ENCODE measurements at places on chromosomes 4 and X.

GRCh38 chr4:94390804-94391410 lies 48.3 kb upstream of the HPGDS start:
- no peaks in the 10 kb centered on the region for H3K36me3 ChIP-seq
- no peaks in the 10 kb centered on the region for H3K4me1 ChIP-seq
- no peaks in the 10 kb centered on the region for H3K27me3 ChIP-seq
- H3K27ac ChIP-seq = no peak overlapping the region
- H3K4me3 ChIP-seq = no peak overlapping the region

- H3K36me3 ChIP-seq = no peaks in the 10 kb centered on the region
- DNase-seq = no peak
- no peaks in the 10 kb centered on the region for H3K27me3 ChIP-seq
- H3K4me1 ChIP-seq = peaks cover 15% of the 10 kb centered on the region
- no peak overlapping the region for H3K4me3 ChIP-seq
- no peak overlapping the region for H3K27ac ChIP-seq
These were observed 5.7 kb upstream of the SLC25A6 start for GRCh38 chrX:1397441-1398270.

- no peak overlapping the region for H3K4me3 ChIP-seq
- DNase-seq = no peak
- no peaks in the 10 kb centered on the region for H3K27me3 ChIP-seq
- no peak overlapping the region for H3K27ac ChIP-seq
- no peaks in the 10 kb centered on the region for H3K4me1 ChIP-seq
These were observed 1396.6 kb upstream of the PABPC4L start for GRCh38 chr4:135598151-135598550.

DNA sequence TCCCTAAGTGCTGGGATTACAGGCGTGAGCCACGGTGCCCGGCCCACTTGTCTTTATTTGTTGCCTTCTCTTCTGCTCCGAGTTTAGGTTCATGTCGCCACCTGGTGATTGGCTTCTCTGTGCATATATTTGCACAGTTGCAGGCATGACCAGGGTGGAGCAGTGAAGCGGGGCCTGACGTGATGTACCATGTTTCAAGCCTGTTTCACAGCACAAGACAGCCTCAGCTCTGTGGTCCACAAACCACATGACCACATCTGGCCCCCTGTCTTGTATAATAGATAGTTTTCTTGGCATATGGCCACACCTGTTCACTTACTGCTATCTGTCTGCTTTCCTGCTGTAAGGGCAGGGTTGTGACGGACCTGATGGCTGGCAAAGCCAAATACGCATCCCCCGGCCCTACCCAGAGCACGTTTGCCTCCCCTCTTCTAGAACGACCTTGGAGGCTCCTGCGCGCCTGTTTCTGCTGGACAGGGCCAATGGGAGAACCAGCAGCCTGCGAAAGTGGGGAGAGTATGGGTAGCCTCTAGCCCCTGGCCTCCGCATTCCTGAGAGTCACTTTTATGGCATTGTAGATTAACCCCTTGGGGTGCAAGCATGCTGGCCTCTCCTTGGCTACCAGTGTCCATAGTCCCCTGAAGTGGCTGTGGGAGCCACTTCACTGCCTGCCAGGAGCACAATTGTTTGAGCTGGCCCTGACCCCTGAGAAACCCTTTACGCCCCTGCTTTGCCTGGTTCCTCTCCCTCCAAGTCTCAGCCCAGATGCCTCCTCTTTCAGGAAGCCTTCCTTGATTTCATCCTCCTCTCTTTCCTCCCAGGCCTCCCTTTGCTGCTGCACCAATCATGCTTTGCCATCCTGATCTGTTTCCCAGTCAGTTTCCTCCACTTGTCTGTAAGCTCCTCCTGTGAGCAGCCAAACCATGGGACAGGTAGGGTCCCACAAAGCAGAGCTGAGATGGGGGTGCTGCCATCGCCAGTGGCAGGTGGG lies 6.0 kb upstream of the SH3TC1 start:
- peak; percentile 75 for DNase-seq
- H3K4me3 ChIP-seq = no peak overlapping the region
- no peaks in the 10 kb centered on the region for H3K27me3 ChIP-seq
- H3K36me3 ChIP-seq = no peaks in the 10 kb centered on the region
- no peaks in the 10 kb centered on the region for H3K4me1 ChIP-seq

DNA sequence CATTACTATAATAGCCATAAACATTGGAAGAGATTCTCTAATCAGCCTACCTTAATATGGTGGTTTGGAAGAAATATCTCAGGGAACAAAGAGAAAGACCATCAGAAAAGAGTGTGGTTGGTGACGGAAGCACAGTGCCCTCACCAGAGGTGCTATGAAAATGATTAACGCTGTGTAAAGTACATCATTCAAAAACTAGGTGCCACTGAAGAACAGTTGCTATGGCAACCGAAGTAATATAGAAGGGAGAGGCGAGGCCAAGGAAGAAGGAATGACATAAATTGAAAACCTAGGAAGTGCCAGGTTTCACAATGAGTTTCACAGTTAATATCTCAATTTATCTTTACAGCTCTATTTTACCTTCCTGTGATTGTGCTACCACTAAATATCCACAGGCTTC lies 57.0 kb upstream of the ARSJ start:
- no peaks in the 10 kb centered on the region for H3K36me3 ChIP-seq
- H3K4me1 ChIP-seq = no peaks in the 10 kb centered on the region
- no peaks in the 10 kb centered on the region for H3K27me3 ChIP-seq
- no peak overlapping the region for H3K27ac ChIP-seq
- no peak overlapping the region for H3K4me3 ChIP-seq

GRCh38 chr4:134470544-134470943 lies 269.0 kb upstream of the PABPC4L start:
- no peaks in the 10 kb centered on the region for H3K36me3 ChIP-seq
- H3K4me3 ChIP-seq = no peak overlapping the region
- H3K4me1 ChIP-seq = no peaks in the 10 kb centered on the region
